ENCODE measurements at places on chromosomes 1 and 21.

DNA sequence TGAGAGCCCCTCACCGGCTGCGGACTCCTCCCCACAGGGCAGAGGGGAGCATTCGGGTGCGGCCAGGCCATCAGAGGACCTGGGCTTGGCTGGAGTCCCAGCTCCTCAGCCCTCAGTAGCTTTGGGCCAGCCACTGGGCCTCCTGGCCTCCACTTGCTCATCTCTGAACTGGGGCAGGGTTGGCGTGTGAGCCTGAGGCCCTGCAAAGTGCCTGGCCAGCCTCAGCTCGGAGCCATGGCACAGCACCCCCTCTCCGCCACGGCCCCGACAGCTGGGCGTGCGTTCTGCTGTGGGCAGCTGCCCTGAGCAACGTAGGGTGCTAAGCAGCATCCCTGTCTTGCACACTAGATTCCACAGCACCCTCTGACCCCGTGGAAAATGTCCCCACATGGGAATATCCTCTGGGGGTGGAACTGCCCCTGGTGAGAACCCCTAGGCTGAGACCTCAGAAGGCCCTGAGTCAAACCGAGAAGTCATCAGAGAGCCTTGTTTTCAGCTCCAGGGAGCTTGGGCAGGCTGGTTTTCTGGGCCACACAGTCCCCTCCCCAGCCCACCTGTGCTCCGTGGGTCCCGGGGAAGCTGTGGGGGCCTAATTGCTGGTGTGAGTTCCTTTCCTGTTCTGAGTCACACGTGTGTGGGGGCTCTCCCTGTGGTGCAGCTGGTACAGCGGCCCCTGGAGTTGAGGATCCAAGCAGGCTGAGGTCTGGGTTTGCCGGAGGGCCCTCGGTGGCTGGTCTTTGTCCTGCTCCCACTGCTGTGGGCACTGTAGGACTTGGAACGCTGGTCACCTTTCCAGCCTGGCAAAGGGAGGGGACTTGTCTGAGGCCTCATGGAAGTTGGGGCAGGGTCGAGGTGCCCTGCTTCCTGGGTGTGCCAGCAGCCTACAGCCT is 24.5 kb downstream of the TP73 start:
- H3K4me3 ChIP-seq: no peak overlapping the region
- no peak overlapping the region for H3K27ac ChIP-seq
- no peaks in the 10 kb centered on the region for H3K27me3 ChIP-seq
- peaks cover 16% of the 10 kb centered on the region for H3K4me1 ChIP-seq

DNA sequence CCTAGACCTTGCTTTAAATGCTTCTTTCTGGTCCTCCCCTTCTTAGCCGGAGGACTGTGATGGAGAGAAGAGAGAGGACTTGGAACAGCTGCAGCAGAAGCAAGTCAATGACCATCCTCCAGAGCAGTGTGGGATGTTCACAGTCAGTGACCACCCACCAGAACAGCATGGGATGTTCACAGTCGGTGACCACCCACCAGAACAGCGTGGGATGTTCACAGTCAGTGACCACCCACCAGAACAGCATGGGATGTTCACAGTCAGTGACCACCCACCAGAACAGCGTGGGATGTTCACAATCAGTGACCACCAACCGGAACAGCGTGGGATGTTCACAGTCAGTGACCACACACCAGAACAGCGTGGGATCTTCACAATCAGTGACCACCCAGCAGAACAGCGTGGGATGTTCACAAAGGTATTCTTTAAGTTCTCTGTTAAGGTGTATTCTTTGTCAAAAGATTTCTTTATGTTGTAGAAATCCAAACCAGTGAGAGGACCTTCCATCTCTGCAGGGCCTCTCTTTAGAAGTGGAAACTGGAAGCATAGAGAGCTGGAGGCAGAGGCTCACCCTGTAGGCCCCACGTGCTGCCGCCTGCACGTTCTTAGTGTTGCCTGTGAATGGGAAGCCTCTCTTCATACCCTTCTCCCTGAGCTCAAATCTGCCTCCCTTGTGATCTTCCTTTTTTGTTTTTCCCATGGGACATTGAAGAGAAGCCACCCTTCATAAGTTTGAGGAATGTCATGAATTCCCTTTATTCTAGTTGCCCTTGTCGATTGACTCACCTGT is 10.6 kb downstream of the PCNT start:
- no peak overlapping the region for H3K27ac ChIP-seq
- H3K4me1 ChIP-seq: no peaks in the 10 kb centered on the region
- no peak for DNase-seq
- H3K27me3 ChIP-seq: no peaks in the 10 kb centered on the region

GRCh38 chr21:42513985-42514882 is 582 bp downstream of the SLC37A1 start:
- DNase-seq: peak; percentile 63
- H3K27ac ChIP-seq: peak overlapping the region; percentile 74
- no peaks in the 10 kb centered on the region for H3K36me3 ChIP-seq

DNA sequence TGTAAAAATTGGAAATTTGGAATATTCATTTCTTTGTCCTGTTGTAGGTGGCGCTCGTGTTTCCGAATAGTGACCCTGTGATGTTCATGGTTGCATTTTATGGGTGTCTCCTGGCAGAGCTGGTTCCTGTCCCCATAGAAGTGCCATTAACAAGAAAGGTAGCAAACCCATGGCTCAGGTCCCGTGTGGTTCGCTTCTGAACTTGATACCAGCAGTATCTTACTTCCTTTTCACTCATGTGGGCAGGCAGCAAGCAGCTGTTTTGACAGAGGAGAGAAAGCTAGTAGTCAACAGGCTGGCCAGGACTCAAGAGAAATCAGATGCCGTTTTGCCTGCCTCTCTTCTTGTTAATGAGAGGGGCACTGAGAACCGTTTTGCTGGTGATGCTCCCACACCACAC is 72.8 kb downstream of the S100B start:
- no peaks in the 10 kb centered on the region for H3K27me3 ChIP-seq
- no peak for DNase-seq
- H3K4me3 ChIP-seq: no peak overlapping the region
- H3K36me3 ChIP-seq: peaks cover 5% of the 10 kb centered on the region
- no peak overlapping the region for H3K27ac ChIP-seq
- no peaks in the 10 kb centered on the region for H3K4me1 ChIP-seq

DNA sequence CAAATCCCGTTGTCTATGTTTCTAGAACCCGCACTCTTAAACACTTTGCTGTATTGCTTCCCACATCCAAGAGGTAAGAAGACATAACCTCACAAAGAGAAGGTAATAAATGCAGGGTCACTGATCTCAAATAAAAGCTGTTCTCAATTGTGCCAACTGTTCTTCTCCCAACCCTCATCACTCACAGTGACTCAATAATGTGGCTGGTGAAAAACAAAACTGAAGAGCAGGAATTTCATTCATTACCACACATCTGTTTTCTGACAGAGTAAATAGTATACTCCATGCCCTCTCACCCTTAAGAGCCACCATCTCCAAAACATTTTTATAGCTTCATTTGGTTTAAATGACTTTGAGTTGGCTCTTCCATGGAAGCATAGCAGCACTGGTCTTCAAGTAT is 6.2 kb upstream of the ERICH3 start:
- H3K27ac ChIP-seq: no peak overlapping the region
- DNase-seq: no peak
- H3K36me3 ChIP-seq: no peaks in the 10 kb centered on the region
- no peaks in the 10 kb centered on the region for H3K27me3 ChIP-seq

- no peaks in the 10 kb centered on the region for H3K4me1 ChIP-seq
- H3K4me3 ChIP-seq: no peak overlapping the region
- H3K27me3 ChIP-seq: no peaks in the 10 kb centered on the region
- no peaks in the 10 kb centered on the region for H3K36me3 ChIP-seq
Observed at GRCh38 chr1:154344977-154345837, 19.9 kb downstream of the ATP8B2 start.

GRCh38 chr1:218101409-218101808 is 183.7 kb upstream of the RRP15 start:
- no peaks in the 10 kb centered on the region for H3K27me3 ChIP-seq
- no peak for DNase-seq
- H3K27ac ChIP-seq: no peak overlapping the region
- no peaks in the 10 kb centered on the region for H3K4me1 ChIP-seq
- no peak overlapping the region for H3K4me3 ChIP-seq

DNA sequence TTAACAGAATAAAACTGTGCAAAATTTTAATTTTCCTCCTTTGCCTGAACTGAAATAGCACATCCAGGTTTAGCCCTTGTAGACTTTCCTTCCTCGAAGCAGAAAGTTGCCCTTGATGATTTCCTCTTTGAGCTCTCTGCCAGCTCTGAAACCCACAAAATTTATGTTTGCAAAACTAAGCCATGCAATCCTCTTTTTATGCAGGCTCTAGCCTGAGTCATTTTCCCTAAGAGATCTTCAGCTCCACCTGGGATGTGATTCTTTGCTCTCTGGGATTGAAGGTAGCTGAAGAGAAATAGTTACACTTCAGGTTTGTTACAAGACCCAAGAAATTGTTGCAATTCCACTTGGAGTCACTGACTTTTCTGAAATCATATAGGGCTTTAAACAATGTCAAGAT is 1.4 kb upstream of the F3 start:
- H3K36me3 ChIP-seq: no peaks in the 10 kb centered on the region
- no peak overlapping the region for H3K4me3 ChIP-seq
- H3K27me3 ChIP-seq: no peaks in the 10 kb centered on the region
- peaks cover 48% of the 10 kb centered on the region for H3K4me1 ChIP-seq

GRCh38 chr1:40653851-40654537 is 11.5 kb downstream of the RIMS3 start:
- no peak overlapping the region for H3K27ac ChIP-seq
- DNase-seq: no peak
- H3K4me1 ChIP-seq: peaks cover 9% of the 10 kb centered on the region
- H3K36me3 ChIP-seq: no peaks in the 10 kb centered on the region
- no peaks in the 10 kb centered on the region for H3K27me3 ChIP-seq
- no peak overlapping the region for H3K4me3 ChIP-seq

- no peak overlapping the region for H3K27ac ChIP-seq
- no peak overlapping the region for H3K4me3 ChIP-seq
- H3K36me3 ChIP-seq: no peaks in the 10 kb centered on the region
- DNase-seq: no peak
Observed at GRCh38 chr1:13899856-13900255, 199.9 kb downstream of the PRDM2 start.

DNA sequence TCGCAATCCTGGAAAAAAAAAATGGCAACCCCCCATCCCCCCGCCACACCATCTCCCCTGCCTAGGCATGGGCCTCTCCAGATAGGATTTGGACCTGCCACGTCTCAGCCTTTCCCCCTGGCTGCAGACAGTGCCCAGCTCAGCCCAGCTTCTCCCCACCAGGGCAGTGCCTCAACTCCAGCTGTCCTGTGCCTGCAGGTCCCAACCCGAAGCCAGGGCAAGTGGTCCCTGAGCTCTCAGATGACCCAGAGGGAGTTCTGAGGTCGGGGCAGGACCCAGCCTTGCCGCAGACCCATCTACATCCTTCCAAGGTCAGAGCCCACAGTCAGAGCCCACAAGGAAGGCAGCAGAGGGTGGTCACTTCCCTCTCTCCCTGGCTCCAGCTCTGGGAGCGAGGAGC is 86.7 kb upstream of the POU3F1 start:
- H3K27ac ChIP-seq: no peak overlapping the region
- no peaks in the 10 kb centered on the region for H3K27me3 ChIP-seq
- H3K4me3 ChIP-seq: no peak overlapping the region
- no peak for DNase-seq
- no peaks in the 10 kb centered on the region for H3K36me3 ChIP-seq

DNA sequence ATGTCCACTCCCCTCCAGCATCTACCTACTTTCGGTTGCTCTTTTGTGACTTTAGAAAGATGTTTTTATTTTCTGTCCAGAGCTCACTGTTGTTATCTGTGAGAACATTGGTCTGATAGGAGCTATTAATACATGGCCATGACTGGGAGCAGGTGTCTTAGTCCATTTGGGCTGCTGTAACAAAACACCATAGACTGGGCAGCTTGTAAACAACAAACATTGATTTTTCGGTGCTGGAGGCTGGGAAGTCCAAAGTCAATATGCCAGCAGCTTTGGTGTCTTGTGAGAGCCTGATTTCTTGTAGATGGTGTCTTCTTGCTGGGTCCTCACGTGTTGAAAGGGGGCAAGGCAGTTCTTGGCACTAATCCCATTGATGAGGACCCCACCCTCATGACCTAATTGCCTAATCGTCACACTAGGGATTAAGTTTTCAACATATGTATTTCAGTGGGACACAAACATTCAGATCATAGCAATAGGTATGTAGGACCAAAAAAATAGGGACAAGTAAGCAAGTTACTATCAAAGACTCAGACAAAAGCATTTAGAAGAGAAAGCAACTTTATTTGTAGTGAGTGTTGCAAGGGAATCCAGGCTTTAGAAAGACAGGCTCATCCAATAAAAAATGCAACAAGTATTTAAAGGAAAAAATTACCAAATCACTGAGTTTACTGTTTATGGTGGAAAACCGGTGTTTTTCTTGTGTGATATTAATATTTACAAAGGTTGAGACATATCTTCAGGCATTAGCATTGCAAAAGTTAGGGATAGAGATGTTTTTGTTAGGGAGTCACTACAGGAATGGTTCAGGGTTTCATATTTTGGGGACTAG is 55.2 kb upstream of the WDR26 start:
- H3K4me3 ChIP-seq: no peak overlapping the region

- peak; percentile 45 for DNase-seq
- H3K27ac ChIP-seq: no peak overlapping the region
- H3K4me3 ChIP-seq: no peak overlapping the region
- no peaks in the 10 kb centered on the region for H3K36me3 ChIP-seq
- no peaks in the 10 kb centered on the region for H3K27me3 ChIP-seq
Observed at GRCh38 chr1:162230096-162230495, 146.6 kb downstream of the SPATA46 start.

GRCh38 chr1:187624812-187625545 is 796.2 kb downstream of the PLA2G4A start:
- H3K4me1 ChIP-seq: no peaks in the 10 kb centered on the region
- H3K27ac ChIP-seq: no peak overlapping the region
- no peaks in the 10 kb centered on the region for H3K36me3 ChIP-seq

DNA sequence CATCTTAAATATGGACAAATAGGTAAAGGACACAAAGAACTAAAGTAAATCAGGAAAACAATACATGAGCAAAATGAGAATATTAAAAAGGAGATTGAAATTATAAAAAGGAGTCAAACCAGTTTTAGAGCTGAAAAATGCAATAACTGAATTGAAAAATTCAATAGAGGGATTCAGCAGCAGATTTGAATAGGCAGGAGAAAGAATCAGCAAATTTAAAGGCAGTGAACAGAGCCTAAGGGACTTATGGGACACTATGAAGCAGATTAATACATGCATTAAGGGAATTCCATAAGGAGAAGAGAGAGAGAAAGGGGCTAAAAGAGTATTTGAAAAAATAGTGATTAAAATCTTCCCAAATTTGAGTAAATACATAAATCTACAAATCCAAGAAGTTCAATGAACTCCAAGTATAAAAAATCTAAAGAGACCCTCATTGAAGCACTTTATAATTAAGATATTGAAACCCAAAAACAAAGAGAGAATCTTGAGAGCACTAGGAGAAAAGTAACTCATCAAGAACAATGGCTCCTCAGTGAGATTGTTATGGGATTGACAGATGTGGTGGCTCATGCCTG is 2.9 kb downstream of the CFAP107 start:
- no peak overlapping the region for H3K4me3 ChIP-seq
- no peaks in the 10 kb centered on the region for H3K36me3 ChIP-seq
- DNase-seq: no peak
- no peaks in the 10 kb centered on the region for H3K27me3 ChIP-seq
- H3K4me1 ChIP-seq: no peaks in the 10 kb centered on the region
- H3K27ac ChIP-seq: no peak overlapping the region
